Activated gamma-delta T cell treated with anti-CD3 and anti-CD28 coated beads, Interleukin-2, amount 50 U/mL, for 16 hours (primary cell): ENCODE measurements at places on chromosomes 11 and 22.

DNA sequence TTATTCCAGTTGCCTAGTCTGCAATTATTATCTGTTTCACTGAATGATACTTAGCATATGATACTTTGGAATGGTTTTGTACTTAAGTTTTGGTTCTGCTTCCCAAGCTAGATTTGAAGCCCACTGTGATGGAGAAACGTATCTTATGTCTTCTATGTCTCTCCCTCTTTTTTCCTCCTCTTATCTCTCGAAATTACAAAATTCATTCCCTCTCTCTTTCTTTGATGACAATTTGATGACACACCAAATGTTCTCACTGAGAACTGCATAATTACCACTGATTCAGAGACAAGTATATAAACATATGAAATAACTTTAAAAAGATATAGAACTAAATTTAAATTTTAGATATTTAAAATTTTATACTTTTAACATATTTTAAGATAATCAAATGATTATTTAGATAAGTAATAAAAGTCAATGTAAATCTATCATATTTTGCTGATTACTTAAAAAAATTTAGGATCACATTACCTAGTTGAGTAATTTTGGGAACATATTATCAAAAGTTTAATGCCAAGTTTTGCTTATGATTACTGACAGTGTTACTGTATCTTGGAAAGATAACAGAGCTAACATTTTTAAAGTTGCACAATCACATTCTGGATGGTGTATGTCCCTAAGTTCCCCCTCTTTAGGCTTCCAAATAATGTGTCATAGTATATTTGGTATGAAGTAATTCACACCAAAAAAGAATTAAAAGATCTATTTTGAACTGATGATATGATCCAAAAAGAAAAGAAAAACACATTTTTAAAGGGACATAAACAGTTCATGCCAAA, 255.3 kb downstream of the SBF2 start:
- no peak for DNase-seq

DNA sequence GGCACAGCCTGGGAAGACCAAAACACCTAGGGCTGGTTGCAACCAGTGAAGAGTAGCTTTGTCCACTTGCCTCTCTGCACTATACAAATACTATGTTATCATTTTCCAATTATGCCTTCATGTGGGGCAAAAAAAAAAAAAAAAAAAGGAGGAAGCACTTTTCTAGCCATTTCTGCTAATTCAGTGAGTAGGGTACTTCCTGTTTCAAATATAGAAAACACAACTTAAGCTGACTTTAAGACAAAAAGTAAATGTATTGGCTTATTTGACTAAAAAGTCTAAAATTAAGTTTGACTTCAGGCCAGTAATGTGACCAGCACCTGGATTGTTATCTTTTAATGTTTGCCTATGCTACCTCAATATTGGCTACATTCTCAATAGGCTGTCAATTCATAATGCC, 15.3 kb downstream of the CCDC73 start:
- no peak for DNase-seq

DNA sequence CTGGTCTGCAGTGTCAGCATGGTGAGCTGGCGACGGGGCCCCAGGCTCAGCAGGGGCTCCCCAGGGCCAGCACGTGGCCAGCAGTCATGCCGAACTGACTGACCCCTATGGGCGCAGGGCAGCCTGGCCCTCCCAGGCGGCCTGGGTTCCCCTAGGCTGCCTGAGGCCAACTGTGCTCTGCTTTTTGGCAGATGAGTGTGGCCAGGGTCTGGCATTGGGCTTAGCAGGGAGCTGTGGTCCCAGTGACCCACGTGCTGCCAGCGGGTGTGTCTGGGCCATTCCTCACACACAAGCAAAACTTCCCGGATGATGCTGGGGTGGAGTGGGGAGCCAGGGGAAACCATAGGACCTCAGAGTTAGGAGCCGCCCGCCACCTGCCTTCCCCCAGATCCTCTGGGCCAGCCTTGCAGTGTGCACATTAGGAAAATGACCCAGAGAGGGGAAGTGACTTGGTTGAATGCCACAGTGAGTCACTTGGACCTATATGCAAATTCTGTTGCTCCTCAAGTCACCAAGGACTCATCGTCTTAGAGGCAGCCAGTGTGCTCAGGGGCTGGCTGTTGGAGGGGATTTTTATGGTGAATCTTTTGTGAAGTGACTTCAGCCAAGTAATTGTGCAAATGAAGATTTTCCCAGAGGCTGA, 6.5 kb downstream of the ADORA2A start:
- no peak for DNase-seq

- no peak for DNase-seq
Measured at GRCh38 chr22:46500201-46500600, 37.2 kb downstream of the CELSR1 start.

DNA sequence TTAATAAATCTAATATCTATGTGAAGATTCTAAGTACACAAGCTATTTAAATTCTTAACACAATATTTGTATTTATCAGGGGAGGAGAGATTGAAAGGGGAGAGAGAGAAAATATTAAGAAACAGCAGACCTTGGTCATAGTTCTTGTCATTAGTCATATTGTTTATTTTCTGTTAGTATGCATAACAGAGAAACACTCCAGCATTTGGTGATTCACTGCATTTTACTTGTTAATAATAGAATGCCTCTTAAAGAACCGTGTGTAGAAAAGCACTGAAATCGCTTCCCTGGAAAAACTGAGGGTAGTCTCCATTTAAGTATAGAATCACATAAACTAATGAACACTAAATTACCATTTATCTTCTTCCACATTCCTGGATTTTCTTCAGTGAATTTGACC, 122.7 kb upstream of the TRPC6 start:
- no peak for DNase-seq

GRCh38 chr22:21951931-21952465, 650 bp downstream of the PPM1F start:
- no peak for DNase-seq

GRCh38 chr11:33885338-33886005, 6.4 kb downstream of the LMO2 start:
- no peak for DNase-seq
